ENCODE measurements at places on chromosomes 1 and 21. TPM values are rescaled to one million over a fixed set of nuclear protein-coding genes. Genes with fewer than 3 reads are reported as not detected.

DNA sequence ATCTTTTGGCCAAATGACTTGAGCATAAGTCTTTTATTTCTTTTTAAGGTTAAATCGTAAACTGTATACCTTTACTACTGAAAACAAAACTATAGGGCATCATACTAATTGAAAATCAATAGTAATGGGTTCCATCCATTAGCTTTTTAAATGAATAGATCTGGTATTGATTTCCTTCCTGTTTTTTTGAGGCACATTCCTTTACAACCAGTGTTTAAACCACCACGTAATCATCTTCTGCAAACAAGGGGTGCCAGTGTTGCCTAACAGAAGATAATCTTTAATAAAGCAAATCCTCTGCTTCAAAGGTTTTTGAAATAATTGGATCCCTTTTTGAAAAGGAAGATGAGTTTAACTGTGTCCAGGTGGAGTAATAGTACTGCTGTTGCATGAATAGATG is 48.7 kb upstream of the ANGPTL1 start:
- H3K27me3 ChIP-seq: no peaks in the 10 kb centered on the region
- no peak overlapping the region for H3K4me3 ChIP-seq
- no peak for DNase-seq

DNA sequence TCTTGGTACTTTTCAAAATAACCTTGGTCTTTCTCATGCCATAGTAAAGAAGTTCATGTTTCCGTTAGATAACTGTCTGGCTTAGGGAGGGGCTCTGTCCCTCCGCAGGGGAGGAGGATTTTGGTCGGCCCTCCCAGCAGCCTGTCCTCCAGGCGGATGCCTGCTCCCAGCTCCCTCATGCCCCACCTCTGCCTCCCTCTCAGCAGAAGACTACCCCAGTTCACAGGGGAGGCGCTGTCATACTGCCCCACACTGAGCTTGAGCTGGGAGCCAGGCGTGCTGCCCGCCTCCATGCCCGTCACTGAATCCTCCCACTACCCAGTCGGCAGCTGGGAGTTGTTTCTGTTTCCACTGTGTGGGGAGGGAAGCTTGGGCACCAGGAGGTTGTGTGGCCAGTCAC is 127.3 kb downstream of the CAMTA1 start:
- no peak for DNase-seq
- H3K36me3 ChIP-seq: peaks cover 8% of the 10 kb centered on the region
- H3K4me3 ChIP-seq: no peak overlapping the region
- no peak overlapping the region for H3K27ac ChIP-seq
- H3K4me1 ChIP-seq: peaks cover 10% of the 10 kb centered on the region
- peaks cover 11% of the 10 kb centered on the region for H3K27me3 ChIP-seq

The AVPR1B gene
- not detected for total RNA-seq

GRCh38 chr1:73452522-73452921 is 745.5 kb downstream of the LRRIQ3 start:
- no peak overlapping the region for H3K27ac ChIP-seq
- H3K27me3 ChIP-seq: no peaks in the 10 kb centered on the region
- H3K36me3 ChIP-seq: no peaks in the 10 kb centered on the region
- H3K4me3 ChIP-seq: no peak overlapping the region

DNA sequence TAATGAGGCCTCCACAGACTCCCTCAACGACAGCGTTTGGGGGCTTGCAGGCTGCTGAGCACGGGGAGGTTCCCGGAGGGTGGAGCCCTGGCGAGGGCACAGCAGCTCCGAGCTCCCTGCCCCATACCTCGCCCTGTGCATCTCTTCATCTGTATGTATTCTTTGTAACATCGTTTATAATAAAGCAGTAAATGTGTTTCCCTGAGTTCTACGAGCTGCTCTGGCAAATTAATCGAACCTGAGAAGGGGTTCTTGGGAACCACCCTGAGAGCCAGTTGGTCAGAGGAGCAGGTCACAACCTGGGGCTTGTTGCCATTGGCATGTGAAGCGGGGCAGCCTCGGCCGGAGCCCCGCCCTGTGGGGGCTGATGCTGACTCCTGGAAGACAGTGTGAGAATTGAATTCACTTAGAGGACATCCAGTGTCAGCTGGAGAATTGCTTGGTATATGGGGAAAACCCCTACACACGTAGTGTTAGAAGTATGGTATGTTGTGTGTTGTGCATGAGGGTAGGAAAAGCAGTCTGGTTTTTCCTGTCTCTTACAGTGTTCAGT is 11.5 kb downstream of the SLC37A1 start:
- H3K4me3 ChIP-seq: peak overlapping the region; percentile 90
- H3K36me3 ChIP-seq: peaks cover 9% of the 10 kb centered on the region
- peak; percentile 41 for DNase-seq
- peaks cover 47% of the 10 kb centered on the region for H3K4me1 ChIP-seq

GRCh38 chr1:160672789-160673695 is 26.2 kb upstream of the SLAMF1 start:
- no peak overlapping the region for H3K27ac ChIP-seq
- no peak overlapping the region for H3K4me3 ChIP-seq
- H3K27me3 ChIP-seq: no peaks in the 10 kb centered on the region

- H3K4me1 ChIP-seq: no peaks in the 10 kb centered on the region
- H3K27ac ChIP-seq: no peak overlapping the region
- H3K4me3 ChIP-seq: no peak overlapping the region
These were observed 75.4 kb upstream of the LRRC7 start for GRCh38 chr1:69492286-69492685.

DNA sequence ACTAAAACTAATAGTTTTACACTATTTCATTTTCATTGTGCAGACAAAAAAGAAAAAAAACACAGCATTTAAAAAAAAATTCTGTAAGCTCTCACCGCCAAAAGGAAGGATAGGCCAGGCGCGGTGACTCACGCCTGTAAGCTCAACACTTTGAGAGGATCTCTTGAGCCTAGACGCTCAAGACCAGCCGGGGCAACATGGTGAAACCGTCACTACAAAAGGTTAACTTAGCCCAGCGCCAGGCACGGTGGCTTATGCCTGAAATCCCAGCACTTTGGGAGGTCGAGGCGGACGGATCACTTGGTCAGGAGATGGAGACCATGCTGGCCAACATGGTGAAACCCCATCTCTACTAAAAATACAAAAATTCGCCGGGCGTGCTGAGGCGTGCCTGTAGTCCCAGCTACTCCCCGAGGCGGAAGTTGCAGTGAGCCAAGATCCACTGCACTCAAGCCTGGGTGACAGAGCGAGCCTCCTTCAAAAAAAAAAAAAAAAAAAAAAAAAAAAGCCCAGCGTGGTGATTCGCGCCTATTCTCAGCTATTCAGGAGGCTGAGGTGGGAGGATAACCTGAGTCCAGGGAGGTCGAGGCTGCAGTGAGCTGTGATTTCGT is 14.3 kb upstream of the SPEN start:
- H3K27me3 ChIP-seq: peaks cover 11% of the 10 kb centered on the region
- no peak for DNase-seq
- H3K4me3 ChIP-seq: peak overlapping the region; percentile 97
- no peaks in the 10 kb centered on the region for H3K36me3 ChIP-seq
- peaks cover 4% of the 10 kb centered on the region for H3K4me1 ChIP-seq
- peak overlapping the region; percentile 28 for H3K27ac ChIP-seq

The CHRM3 gene
- 1.3 TPM for total RNA-seq

- H3K27ac ChIP-seq: no peak overlapping the region
- no peak overlapping the region for H3K4me3 ChIP-seq
- no peaks in the 10 kb centered on the region for H3K36me3 ChIP-seq
- H3K27me3 ChIP-seq: peaks cover 4% of the 10 kb centered on the region
- DNase-seq: no peak
These were observed 3.1 kb downstream of the PADI1 start for GRCh38 chr1:17207966-17208418.

GRCh38 chr21:33278721-33279120 is 12.6 kb downstream of the IL10RB start:
- H3K4me3 ChIP-seq: no peak overlapping the region
- peaks cover 27% of the 10 kb centered on the region for H3K36me3 ChIP-seq
- H3K27ac ChIP-seq: no peak overlapping the region
- peaks cover 4% of the 10 kb centered on the region for H3K4me1 ChIP-seq
- no peaks in the 10 kb centered on the region for H3K27me3 ChIP-seq

GRCh38 chr1:108590957-108591356 is 31.1 kb downstream of the EEIG2 start:
- H3K4me1 ChIP-seq: peaks cover 28% of the 10 kb centered on the region
- no peak overlapping the region for H3K27ac ChIP-seq
- no peak overlapping the region for H3K4me3 ChIP-seq
- no peaks in the 10 kb centered on the region for H3K36me3 ChIP-seq
- H3K27me3 ChIP-seq: peaks cover 7% of the 10 kb centered on the region
- DNase-seq: no peak

The HCN3 gene
- total RNA-seq: 30.5 TPM

DNA sequence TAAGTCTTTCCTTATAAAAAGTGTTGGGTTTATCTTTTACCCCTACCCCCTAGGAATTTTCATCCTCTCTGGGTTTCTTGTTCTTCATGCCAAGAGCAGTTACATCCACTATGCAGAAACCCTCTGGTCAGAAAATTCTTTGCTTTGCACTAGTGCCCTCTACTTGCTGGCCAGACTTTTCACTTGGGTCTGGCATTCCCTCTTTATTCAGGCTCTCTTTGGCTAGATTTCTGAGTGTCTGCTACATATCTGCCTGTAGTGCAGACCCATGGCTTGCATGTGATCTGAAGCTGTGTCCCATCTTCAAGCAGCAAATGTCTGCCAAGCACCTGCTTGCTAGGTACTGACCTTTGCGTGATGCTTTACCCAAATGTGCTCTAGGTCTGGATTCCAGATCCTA is 237.0 kb downstream of the GPATCH2 start:
- DNase-seq: no peak
- no peak overlapping the region for H3K4me3 ChIP-seq
- H3K27ac ChIP-seq: no peak overlapping the region
- no peaks in the 10 kb centered on the region for H3K4me1 ChIP-seq
- H3K27me3 ChIP-seq: no peaks in the 10 kb centered on the region

DNA sequence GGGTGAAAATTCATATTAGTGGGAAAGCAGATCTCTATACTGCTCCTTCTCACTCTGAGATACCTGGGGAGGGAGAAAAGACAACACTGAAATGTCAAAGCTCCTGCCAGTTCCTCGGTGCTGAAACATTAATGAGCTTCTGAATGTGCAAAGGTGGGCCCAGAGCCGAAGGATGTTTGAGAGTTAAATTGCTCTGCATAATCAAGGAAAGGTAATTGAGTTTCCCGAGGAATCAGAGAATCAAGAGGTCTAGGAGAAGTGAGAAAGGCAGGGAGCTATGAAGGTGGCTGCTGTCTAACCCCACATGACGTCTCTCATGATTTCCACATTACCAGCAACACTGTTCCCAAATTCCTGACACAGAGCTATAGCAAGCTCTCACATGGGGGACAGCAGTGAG is 346.7 kb downstream of the SMYD3 start:
- peaks cover 14% of the 10 kb centered on the region for H3K4me1 ChIP-seq
- DNase-seq: no peak
- H3K27me3 ChIP-seq: peaks cover 2% of the 10 kb centered on the region
- H3K36me3 ChIP-seq: no peaks in the 10 kb centered on the region
- H3K27ac ChIP-seq: no peak overlapping the region
- H3K4me3 ChIP-seq: no peak overlapping the region

DNA sequence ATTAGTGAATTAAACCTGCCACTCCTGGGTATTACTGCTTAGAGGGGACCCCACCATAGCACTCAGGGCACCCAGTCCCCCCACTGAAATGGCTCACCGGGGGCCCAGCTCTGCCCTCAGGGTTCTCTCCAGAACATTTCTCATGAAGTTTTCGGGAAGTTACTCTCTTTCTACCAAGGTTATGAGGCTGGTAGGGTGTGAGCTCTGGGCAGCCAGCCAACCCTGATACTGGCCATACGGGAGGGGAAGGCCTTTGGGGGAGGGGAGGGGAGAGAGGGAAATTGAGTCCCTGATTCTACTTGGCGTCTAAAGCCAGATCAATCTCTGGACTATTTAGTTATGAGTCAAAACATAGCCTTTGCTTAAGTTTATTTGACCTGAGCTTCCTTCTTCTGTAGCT is 12.9 kb upstream of the PDE9A start:
- H3K4me3 ChIP-seq: no peak overlapping the region
- H3K4me1 ChIP-seq: peaks cover 19% of the 10 kb centered on the region
- no peaks in the 10 kb centered on the region for H3K36me3 ChIP-seq

The ZP4 gene
- total RNA-seq: not detected

DNA sequence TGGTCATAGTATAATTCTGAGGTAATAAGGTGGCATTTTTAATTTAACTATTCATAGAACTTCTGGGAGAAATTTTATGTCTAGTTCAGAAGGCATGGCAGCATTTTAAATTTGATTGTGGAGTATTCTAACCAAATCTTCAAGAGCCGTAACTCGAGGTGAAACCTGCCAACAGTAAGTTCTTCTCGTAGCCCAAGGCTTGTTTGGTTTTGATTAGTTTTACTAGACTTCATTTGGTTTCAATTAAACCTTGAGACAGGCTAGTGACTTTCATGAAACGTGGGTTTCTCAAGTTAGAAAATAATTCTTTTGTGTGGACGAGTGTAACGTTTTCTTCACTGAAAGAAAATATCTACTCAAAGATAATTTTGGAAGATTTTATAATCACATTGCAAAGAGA is 395.5 kb downstream of the USP25 start:
- H3K36me3 ChIP-seq: peaks cover 4% of the 10 kb centered on the region
- DNase-seq: no peak
- no peaks in the 10 kb centered on the region for H3K27me3 ChIP-seq
- H3K4me1 ChIP-seq: no peaks in the 10 kb centered on the region
- no peak overlapping the region for H3K27ac ChIP-seq
- H3K4me3 ChIP-seq: no peak overlapping the region

- H3K4me1 ChIP-seq: peaks cover 13% of the 10 kb centered on the region
- H3K4me3 ChIP-seq: no peak overlapping the region
- no peak overlapping the region for H3K27ac ChIP-seq
- no peaks in the 10 kb centered on the region for H3K36me3 ChIP-seq
These were observed 16.4 kb upstream of the RAB29 start for GRCh38 chr1:205791568-205792180.

DNA sequence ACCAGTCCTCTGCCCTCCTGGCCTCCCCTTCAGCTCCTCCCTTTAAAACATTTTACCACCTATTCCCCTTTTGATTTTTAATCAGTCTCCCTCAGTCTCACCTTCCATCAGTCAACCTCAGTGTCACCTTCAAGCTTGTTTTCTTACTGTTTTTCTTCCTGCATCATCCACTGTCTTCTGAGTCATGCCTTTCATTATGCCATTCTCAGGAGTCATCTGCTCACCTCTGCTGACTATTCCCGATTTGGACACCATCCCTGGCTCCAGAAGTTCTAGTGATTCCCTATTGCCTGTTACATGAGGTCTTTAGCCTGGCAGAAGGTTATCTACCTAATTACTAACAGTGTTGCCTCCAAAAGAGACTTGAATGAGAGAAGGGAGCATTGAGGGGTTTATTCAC is 23.9 kb downstream of the NFASC start:
- H3K4me3 ChIP-seq: no peak overlapping the region
- no peak for DNase-seq
- H3K27me3 ChIP-seq: peaks cover 7% of the 10 kb centered on the region
- H3K27ac ChIP-seq: no peak overlapping the region
- H3K4me1 ChIP-seq: peaks cover 51% of the 10 kb centered on the region

GRCh38 chr1:246815693-246816270 is 91.6 kb downstream of the SCCPDH start:
- H3K27ac ChIP-seq: no peak overlapping the region
- no peak overlapping the region for H3K4me3 ChIP-seq
- no peaks in the 10 kb centered on the region for H3K36me3 ChIP-seq
- no peak for DNase-seq
- no peaks in the 10 kb centered on the region for H3K27me3 ChIP-seq

Measured in glutamatergic neuron (in vitro differentiated cells).